Hematopoietic multipotent progenitor cell treated with erythropoietin and hydrocortisone succinate and interleukin-3 and kit ligand, for 8 days (in vitro differentiated cells): ENCODE measurements at places on chromosomes 11 and 22.

- DNase-seq, result no peak
Observed at GRCh38 chr11:12377106-12377823, at the start of gene PARVA. PARVA (plus strand) TSS chr11:12377571; CDS start chr11:12377648, 77 bp downstream.

DNA sequence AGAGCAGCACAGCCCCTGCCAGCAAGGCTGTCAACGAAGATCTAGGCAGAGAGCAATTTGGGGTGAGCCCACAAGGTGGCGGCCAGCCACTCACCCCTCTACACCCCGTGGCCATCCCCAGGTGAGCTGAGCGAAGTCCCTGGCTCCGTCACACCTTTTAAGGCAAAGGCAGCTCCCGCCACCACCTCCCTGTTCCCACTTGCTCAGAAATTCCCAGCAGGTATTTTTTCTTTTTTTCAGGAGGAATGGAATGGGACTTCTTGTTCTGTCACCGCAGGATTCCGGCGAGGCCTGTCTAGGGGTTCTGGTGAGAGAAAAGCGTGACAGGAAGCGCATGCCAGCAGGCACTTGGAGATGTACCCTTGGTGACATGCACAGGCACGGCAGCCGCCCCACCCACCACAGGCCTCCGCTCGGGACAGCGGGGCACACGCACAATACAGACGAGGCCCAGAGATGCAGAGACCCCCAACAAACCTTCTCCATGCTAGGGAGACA lies 10.0 kb downstream of the RPL3 start:
- no peak for DNase-seq

DNA sequence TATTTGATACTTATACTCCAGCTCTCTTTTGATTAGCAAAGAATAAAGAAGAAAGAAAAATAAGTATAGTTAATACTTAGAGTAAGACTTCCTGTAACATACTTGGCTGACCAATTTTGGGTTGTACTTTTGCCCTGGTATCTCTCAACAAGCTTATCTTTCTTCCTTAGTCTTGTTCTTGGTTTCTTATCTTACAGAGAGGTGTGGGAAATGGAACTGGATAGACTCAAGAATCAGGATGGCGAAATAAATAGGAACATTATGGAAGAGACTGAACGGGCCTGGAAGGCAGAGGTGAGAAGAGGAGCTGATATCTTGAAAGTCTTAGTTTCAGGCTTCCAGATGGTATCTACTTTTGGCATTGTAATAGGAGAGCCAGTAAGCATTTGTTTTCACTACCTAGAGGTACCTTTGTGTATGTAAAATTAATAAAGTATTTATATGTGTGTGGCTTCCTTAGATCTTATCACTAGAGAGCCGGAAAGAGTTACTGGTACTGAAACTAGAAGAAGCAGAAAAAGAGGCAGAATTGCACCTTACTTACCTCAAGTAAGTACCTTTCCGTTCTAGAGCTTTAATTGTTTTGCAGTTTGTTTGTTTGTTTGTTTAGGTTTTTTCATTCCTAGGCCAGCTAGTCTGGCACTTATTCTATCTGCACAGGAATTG lies 11.3 kb upstream of the BACE1-AS start:
- no peak for DNase-seq

DNA sequence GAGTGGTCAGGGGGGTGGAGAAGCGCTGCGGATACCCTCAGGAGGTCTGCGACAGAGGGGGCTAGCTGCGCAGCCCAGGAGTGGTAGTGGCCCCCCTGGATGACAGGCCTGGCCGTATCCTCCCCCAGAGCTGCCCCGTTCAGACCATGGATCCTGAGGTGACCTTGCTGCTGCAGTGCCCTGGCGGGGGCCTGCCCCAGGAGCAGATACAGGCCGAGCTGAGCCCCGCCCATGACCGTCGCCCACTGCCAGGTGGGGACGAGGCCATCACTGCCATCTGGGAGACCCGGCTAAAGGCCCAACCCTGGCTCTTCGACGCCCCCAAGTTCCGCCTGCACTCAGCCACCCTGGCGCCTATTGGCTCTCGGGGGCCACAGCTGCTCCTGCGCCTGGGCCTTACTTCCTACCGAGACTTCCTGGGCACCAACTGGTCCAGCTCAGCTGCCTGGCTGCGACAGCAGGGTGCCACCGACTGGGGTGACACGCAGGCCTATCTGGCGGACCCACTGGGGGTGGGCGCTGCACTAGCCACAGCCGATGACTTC lies 505 bp downstream of the NUDT22 start:
- DNase-seq, result peak; percentile 79

DNA sequence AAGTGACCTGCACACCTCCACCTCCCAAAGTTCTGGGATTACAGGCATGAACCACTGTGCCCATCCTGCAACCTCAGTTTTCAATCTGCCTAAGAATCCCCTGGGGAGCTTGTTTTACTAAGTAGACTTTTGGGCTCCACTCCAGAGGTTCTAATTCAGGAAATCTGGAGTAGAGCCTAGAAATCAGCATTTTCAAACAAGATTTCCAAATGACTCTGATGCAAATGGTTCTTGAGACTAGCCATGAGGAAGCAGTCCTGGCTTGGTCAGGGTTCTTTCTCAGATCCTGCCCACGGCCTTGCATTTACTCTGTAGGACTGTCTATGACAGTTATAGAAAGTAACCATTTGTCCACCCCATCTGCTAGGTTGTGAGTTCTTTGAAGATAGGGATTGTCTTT lies 1.6 kb upstream of the KCNE3 start:
- DNase-seq, result no peak

GRCh38 chr11:18310800-18311340 lies 11.1 kb downstream of the HPS5 start:
- no peak for DNase-seq

- no peak for DNase-seq
Observed at GRCh38 chr11:42319921-42320320, 860.5 kb upstream of the LRRC4C start.

DNA sequence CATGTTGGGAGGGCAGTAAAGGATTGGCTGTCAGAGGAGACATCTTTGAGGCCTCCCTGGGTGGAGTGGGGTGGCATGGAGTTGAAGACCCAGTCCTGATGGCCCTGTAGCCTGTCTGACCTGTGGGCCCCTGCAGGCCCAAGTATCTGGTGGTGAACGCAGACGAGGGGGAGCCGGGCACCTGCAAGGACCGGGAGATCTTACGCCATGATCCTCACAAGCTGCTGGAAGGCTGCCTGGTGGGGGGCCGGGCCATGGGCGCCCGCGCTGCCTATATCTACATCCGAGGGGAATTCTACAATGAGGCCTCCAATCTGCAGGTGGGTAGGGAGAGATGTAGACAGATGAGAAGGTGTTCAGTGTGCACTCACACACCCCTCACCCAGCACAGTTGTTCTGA lies 2.6 kb downstream of the NDUFV1 start:
- DNase-seq, result no peak

GRCh38 chr11:1881442-1882264 lies 10.0 kb downstream of the PRR33 start:
- DNase-seq, result no peak

GRCh38 chr11:74232311-74232950 lies 61.3 kb downstream of the PPME1 start:
- no peak for DNase-seq

DNA sequence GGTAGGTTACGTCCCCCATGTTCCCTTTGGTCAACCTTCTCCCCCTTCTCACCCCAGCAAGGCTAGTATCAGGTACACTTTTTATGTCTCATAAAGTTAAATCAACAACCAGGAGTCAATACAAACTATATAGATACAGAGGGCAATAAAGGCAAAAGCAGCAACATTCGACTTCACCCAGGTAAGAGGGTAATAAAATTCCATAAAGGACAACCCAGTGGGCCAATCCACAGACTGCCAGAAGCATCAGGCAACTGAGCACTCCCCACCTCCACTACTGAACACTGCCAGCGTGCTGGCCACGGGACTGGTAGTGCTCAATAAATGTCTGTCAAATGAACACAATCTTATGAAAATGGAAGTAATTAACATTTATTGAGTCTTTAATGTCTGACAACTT lies 5.1 kb upstream of the MS4A18 start:
- DNase-seq, result no peak

GRCh38 chr22:29257751-29258181 lies 10.0 kb downstream of the RHBDD3 start:
- no peak for DNase-seq

DNA sequence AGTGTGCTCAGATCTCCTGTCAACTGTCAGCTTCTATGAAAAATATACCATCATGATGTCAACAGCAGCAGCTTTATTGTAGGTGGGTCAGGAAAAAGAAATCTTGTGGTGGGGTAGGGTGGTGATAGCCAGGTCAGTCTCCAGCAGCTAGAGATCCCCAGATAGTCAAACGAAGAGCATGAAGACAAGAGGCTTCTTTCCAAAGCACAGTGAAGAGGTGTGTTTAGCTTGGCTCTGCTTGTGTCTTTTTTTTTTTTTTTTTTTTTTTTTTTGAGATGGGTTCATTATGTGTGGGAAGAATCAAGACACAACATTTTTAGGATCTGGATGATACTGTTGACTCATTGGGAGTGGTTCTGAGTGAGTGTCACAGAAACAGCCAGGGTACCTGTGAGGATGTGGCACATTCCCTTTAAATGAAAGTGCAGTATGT lies 1075.5 kb downstream of the NTM start:
- no peak for DNase-seq

DNA sequence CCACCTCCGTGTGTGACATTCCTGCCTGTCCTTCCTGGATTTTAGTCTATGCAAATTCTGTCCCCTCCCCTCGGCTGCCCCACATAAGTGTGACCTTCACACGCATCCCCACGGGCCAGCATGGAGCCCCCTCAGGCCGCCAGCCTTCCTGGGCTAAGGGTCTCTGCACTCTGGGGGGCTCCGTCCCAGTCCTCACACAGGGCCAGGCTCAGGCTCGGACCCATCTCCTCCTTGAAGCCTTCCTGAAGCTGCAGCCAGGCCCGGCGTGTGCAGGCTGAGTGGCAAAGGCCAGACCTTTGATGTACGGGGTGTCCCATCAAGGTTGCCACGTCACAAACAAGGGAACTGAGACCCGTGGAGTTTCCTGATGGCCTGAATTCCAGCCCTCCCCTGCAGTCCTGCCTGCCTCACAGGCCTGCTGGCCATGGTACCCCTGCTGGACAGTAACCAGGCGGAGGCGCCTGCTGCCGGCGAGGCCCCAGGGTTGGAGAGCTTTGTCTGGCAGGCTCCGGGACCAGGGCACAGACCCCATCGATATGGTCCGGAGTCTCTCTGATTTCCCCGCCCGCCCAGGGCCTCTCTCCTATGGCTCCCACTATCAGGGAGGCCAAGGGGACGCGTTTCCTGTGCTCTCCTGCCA lies 791.7 kb downstream of the BRD1 start:
- DNase-seq, result no peak

DNA sequence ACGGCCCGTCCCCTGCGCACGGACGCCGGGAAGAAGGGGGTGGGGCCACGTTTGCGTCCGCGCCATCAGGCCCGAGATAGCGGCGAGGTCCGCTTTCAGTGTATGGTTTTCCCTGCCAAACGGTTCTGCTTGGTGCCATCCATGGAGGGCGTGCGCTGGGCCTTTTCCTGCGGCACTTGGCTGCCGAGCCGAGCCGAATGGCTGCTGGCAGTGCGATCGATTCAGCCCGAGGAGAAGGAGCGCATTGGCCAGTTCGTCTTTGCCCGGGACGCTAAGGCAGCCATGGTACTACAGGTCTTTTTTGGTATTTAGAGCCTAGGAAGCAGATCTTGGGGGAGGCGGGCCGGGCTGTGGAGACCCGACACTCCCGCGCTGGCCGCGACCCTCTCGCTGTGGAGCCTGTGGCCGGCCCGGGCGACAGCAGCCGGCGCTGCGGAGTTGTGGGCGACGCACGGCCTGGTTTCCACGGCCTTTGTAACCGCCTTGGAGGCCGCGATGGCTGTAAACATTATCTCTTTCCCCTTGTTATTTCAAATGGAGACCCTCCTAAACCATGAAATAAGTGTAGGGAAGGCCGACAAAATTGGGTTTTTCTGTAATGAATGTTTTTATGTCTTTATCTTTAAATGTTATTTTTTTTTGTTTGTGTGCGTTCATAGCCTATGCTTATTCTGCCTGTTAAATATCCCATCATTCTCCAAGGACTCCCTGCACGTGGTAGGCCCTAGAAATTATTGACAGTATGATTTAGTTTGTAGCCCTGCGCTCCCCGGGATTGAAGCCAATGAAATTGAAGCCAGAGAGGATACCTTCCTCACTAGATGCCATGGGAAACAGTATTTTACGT lies at the start of gene AASDHPPT:
AASDHPPT (plus strand) TSS at position 54 of the 847 bp plus-strand sequence; CDS start at position 103, 49 bp downstream.
- DNase-seq, result peak; percentile 72

DNA sequence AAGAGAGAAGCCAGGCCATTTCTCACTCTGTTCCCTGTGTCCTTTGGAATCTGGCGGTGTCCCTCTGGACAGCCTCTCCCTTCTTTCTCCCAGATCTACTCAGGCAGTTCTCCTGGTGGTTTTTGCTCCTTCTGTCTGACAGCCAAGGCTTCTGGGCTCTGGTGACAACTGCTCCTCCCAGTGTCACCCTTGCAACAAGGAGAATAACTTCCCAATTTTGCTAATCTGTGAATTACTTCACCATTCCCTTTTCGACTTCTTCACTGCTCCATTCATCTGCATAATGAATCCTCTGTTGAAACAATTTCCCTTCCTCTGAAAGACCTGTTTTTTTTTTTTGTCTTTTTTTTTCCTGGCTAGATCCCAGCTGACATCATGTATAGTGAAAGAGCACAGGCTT lies 56.3 kb upstream of the PDE3B start:
- DNase-seq, result no peak

DNA sequence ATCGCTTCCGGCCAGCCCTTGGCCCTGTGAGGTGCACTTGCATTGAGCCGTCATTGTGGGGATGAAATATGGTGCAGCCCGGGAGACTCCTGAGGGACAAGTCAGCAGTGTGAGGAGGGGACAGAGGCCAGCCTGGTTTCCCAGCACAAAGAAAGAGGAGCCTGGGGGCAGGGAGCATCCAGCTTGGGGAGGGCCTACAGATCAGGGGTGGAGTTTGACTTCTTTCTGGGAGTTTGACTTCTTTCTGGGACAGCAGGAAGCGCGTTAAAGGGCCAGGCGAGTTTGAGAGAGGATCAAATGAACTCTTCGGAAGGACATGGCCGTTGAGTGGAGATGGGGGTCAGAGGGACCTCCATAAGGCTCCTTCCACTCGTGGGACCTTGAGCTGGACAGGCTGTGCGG lies 91.9 kb downstream of the LRRC32 start:
- no peak for DNase-seq

- DNase-seq, result no peak
Observed at GRCh38 chr22:26894362-26894761, 237.0 kb downstream of the MIAT start.

DNA sequence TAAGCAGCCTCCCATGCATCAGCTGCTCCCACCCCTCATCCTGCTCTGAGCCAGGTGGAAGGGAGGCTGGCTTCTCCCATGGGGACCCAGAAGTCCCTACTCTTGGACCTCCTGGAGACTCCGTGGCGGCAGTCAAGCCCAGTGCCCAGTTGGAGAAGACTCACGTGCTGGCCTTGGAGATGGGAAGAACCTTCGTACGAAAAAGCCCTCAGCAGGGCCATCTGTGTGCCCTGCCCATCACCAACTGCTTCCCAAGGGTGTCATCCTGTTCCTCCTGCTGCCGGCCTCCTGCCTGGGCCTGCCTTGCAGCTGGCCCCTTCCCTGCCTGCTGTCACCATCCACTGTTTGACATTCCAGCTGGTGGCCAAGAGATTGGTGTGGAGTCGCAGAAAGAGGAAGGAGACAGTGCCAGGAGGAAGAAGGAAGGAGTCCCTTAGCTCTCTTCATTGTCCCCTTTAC lies 28.0 kb downstream of the ARHGAP1 start:
- no peak for DNase-seq
